Thymus (tissue), 14 donors: ENCODE measurements at places on chromosomes 4 and X. TPM values are rescaled to one million over a fixed set of nuclear protein-coding genes. Genes with fewer than 3 reads are reported as not detected.

GRCh38 chrX:13284570-13284969 is 35.3 kb downstream of the ATXN3L start:
- no peak for DNase-seq

The ARHGAP36 gene
- 2.8 TPM for polyA plus RNA-seq

The ING2 gene
- polyA plus RNA-seq: 26.6 TPM

DNA sequence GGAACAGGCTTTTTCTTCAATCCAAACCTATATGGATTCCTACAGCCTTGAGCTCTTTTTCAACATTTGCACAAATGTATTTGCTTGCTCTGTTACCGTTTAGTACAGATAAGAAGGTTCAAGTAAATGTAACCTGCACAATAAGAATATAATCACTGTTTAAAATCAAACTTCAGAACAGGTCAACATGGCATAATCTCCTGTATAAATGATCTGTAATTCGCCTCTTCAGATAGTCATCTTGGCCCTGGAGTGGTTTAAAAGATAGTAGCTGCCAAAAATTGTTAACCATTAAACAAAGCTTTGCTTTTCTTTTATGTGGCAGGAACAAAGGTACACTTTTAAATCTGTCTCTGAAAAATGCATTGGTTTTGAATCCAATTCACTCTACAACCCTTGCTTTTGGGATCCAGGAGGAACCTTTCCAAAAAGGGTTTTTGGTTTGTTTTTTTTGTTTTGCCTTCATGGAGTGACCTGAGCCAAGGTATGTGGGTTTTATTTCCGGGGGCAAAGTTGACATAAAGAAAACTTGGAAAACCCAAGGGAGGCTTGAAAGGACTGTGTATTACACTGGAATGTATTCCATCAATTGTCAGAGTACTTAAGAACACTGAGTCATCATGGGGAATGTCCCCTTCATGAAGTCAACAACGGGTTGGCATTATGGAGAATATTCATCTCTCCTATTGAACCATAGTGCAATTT is 210.4 kb upstream of the HCCS start:
- no peak for DNase-seq

GRCh38 chrX:123918106-123918721 is 43.3 kb upstream of the STAG2 start:
- DNase-seq: no peak

DNA sequence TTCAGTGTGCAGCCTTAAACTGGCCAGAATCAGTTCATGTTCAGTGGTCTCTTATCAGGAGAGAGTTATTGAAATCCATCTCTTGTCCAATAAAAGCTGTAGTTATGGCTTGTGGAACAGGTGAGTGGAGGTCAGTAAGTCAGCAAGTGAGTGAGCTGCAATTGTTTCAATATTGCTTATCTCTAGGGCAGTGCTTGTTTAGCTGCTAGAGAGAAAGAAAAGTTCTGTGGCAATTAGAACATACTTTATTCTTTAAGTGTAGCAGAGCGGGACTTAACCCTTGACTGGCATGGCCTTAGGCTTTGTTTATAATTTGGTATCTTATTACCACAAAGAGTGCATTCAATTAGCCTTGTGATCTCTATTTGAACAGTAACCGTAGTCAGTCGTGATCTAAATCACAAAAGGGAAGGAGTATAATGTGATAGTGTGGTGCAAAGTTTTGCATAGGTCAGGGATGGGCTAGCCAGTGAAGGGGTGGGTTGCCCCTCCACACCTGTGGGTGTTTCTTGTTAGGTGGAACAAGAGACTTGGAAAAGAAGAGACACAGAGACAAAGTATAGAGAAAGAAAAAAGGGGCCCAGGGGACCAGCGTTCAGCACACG is 6.9 kb upstream of the ETDC start:
- no peak for DNase-seq

The TEX13D gene
- 0.37 TPM for polyA plus RNA-seq

DNA sequence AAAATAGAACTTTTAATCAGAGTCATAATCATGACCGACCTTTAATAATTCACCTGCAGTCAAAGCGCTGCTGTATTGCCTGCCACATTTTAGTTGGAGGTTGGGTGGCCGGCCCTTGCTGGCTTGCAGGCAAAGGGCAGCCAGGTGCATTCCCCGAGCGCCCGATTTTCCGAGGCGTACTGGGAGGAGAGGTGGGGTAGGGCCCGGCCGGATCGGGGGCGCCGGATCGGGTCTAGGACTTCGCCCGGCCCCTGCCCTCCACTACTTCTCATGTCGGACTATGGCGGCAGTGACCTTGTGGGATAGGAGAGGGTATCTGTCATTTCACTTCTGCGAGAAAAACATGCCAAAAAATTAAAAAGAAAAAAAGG is 2.5 kb upstream of the RS1 start:
- no peak for DNase-seq

The CXCL13 gene
- 55.3 TPM for polyA plus RNA-seq

The POU4F2 gene
- polyA plus RNA-seq: not detected

DNA sequence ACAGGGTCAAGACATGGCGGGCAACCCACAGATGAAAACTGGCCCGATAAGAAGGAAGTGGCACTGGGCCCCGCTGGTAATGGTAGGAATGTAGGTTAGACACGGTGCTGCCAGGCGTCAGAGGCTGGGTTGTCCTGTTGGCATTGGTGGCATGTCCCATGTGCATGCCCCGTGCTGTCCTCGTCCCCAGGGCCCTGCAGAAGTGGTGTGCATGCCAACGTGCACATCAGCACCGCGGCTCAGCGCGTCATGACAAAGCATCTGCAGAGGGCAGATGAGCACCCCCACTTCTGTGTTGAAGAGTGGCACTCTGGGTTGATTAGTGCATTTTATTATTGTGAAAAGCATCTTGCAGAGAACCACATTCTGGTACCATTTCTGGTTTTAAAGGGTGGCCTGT is 35.6 kb downstream of the NELFA start:
- no peak for DNase-seq

The HAND2 gene
- polyA plus RNA-seq: 1.2 TPM

DNA sequence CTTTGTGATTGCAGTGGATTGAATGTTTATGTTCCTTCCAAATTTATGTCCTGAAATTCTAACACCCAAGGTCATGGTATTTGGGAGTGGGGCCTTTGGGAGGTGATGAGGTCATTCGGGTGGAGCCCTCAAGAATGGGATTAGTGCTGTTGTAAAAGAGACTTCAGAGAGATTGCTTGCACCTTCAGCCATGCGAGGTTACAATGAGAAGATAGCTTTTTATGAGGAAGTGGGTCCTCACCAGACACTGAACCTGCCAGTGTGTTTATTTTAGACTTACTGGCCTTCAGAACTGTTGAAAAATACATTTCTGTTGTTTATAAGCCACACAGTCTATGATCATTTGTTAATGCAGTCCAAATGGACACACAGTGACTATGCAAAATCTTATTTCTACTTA is 161.0 kb upstream of the GPRIN3 start:
- no peak for DNase-seq

DNA sequence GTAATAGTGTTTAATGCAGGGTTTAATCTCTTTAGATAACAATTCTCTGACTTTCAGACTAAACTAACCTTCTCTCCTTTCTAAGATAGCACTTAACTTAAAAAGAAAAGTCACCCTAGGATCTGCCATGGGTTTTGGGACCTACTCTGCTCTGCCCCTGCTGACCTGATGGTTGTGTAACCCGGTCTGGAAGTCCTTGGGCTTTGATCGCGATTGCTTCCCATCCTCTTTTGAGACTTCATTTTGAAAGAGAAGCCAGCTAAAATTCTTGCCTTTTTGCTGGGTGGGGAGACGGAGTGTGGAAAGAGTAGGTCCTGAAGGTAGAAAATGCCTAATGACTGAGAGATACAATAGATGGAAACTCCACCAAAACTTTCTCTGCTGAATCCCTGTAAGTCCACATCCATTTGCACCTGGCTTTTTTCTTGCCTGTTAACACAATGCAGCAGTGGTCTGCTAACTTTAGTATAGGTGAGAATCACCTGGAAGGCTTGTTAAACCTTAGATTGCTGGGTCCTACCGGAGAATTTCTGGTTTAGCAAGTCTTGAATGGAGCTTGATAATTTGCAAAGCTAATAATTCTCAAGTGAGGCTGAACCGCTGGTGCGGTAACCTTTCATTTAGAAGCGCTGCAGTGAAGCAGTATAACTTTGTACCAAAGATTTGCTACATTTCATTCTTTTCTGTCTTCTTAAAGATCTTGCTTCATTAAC is 45.6 kb upstream of the CCSER1 start:
- DNase-seq: no peak

DNA sequence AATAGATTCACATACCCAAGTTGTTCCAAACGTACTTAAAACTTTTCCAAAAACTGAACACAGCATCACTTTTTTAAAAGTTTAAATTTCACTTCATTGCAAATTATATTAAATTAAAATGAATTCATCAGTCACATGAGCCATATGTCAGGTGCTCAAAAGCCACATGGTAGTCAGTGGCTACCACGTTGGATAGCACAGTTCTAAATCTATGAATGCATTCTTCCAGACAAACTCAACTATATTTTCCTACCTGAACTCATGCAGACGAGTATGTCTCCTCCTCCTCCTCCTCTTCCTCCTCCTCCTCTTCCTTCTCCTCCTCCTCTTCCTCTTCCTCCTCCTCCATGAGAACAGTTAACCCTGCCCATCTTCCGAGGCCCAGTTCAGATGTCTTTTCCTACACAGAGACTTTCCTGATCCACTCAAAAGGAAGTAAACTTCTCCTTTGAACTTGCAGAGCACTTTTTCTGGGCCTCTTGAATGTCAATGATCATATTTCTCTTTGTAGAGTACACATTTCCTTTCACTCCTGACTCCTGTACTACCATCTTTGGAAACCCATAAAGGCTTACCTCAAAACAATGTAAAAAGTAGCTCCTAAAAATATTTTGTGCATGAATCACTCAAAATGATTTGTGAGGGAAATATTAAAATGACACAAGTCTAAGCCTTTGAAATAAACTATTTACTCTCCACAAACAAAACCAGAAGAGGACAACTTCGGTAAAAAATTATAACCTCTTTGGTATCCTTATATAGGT is 172.6 kb downstream of the AMELX start:
- no peak for DNase-seq

DNA sequence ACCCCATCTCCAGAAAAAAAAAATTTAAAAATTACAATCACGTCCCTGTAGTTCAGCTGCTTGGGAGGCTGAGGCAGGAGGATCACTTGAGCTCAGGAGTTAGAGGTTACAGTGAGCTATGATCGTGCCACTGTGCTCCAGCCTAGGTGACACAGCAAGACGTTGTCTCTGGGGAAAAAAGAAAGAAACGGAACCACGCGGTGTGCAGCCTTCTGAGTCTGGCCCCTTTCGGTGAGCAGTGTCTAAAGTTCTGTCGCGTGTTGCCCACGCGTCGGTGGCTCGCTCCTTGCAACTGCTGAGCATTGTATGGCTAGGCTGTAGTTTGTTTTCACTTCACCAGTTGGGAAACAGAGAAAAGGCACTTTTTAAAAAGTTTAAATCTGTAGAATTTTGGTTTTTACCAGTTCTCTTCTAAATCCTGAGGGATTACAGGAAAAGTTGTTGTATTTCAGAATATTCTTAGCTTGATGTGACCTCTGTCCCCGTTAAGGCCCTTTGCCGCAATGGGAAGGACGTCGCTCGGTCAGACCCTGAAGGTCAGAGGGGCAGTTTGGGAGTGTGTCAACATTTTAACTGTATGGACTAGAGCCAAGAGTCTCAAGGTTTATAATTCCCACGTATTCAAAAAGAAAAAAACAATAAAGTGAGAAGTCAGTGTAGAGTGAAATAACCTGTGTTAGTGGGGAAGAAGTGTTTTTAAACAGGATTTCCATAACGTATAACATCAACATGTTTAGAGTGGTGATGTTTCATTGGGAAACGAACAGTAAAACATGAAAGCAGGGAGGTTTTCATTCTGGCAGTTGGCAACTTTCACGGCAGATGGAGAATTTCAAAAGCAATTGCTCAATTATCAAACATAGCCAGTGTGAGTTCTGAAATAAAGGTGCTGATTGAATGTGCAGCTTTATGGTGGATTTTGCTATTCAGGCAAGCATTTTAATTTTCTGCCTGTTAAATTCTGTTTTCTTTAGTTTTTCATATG is 45.8 kb upstream of the MSANTD1 start:
- DNase-seq: no peak

DNA sequence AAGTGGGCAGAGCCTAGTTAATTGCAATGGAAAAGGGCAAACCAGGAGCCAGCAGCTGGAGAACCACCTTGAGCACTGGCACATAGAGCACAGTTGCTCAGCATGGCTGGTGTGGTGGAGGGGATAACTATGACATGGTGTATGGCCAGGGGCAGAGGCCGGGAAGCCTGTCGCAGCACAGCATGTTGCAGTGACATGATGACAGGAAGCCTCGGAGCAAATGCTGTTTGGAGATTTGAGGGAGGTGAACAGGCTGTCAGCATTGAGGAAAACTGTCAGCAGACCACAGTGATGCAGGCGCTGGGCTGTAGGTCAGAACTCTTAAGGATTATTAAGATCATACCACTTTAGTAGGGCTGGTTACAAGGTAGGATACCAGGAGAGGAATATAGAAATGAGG is 228.7 kb downstream of the CBR4 start:
- DNase-seq: no peak

The DOCK11 gene
- 49.9 TPM for polyA plus RNA-seq
